ENCODE measurements at places on chromosomes 7 and 10.

GRCh38 chr7:46239846-46240245, 318.8 kb upstream of the IGFBP3 start:
- no peak for DNase-seq

DNA sequence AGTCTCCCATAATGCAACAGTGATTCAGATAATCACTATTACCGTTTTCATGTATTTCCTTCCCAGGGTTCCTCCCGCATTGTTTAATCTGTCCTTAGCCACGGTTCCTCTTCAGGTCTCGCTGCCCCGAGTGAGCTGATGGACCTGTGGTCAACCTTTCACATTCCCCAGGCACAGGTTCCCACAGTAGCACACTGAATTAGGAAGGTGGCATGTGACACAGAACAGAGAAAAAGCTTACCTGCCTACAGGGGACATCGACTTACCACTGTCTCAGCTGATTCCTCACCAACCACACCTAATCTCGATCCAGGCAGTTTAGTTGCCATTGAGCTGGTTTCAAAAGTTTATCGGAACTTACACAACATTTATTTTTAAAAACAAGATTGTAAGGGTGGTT, 72.2 kb downstream of the MTURN start:
- no peak for DNase-seq

DNA sequence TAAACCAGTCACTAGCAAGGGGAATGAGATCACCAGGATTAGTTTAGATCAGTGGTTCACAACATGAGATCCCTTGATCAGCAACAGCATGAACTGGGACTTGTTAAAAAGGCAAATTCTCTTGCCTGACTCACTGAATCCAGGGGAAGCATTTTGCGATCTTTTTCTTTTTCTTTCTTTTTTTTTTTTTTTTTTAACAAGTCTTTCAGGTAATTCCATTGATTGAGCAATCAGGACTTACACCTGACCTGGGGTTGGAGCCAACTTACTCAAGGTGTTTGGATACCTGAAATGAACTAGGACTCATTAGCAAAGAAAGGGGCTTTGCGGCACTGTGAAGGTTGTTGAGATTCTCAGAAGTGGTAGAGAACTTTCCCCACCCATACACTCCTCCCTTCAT, 47.1 kb upstream of the PRR15 start:
- no peak for DNase-seq

DNA sequence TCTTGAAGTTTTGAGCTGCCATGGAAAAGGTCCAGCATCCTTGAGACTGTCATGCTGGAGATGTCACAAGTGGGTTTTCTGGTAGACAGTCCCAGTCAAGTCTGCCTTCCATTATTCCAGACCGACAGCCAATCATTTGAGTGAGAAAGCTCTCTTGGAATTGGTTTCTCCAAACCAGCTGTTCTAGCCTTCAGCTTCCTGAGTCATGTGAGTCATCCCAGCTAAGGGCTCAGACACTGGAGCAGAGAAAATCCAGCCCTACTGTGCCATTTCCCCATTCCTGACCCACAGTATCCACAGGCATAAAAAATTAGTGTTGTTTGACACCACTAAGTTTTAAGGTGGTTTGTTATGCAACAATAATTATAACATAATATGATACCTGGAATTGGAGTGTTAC, 219.0 kb downstream of the ADRA2A start:
- no peak for DNase-seq

DNA sequence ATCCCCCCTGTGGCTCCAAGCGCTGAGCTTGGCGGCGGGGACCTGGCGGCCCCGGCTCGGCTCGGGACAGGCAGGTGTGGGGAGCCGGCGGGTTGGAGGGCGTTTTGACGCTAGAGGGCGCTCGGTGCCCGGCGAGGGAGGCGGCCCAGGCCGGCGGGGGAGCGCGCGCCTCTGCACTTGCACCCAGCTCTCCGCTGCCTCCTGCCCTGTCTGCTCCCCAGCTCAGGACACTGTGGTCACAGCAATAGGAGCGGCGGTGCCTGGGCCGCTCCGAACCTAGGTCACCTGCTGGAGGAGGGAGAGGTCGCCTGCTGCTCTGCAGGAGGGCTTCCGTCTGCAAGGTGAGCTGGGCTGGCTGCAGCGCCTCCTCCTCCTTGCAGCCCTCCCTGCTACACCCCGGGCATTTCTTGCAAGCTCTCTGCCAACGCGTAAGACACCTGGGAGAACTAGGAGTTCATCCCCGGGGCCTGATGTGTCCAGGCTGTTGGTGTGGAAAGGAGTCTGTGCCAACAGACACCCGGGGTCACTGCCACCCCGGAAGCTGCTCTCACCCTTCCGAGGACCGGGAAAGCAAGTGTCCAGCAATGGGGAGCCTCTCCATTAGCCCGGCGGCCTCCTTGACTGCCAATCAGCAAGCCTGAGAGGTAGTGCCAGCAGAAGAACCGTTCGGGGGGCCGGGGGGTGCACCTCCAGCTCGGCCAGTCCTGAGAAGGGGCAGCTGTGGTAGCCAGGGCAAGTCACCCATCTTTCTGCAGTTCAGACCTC, 620.4 kb downstream of the GALNT17 start:
- DNase-seq: no peak

DNA sequence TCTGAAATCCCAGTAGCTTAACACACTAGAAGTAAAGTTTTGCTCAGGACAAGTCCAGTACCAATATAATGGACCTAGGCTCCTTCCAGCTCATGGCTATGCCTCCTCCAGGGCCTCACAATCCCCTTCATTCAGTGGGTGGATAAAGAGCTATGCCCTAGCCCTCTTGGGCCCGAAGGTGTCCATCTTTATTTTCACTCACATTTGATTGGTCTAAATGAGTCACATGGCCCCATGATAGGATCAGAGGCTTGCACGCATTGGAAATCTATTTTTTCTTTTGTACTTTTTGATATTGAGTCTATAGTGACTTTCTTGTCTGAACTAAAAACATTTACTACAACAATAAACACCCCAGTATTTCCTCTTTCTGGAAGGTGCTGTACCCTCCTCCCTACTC, 202.6 kb upstream of the CTBP2 start:
- no peak for DNase-seq

DNA sequence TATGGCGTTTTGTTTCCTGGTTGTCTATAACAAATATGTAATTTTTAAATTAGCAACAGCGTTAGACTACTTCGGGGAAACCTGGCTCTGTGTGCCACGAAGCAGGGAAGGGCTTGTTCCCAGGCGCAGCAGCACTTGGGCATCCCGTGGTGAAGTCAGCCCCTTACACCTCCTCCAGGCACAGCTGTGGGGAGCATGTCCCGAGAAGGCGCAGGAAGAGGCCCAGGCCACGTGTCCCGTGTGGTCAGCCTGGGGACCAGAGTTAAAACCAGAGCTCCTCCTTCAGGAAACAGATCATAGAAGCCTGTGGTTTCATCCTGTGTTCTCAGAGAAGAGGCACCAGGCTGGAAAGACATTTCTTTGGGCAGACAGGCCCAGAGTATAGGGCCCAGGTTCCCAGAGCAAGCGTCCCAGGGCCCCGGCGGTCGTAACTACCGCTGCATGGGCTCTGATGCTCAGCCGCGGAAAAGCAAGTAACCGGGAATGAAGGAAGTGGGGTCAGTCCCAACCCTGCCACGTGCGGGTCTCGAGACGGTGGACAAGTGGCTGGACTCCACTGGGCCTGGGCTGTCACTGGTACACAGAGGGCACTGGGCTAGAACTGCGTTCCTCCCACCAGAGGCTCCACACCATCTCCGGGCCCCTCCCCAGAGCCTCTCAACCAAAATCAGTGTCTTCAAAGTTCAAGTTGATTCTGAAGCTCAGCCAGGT, 7.1 kb downstream of the NUDT1 start:
- no peak for DNase-seq

- DNase-seq: no peak
Observed at GRCh38 chr10:43862756-43863155, 214.1 kb upstream of the ZNF32 start.

DNA sequence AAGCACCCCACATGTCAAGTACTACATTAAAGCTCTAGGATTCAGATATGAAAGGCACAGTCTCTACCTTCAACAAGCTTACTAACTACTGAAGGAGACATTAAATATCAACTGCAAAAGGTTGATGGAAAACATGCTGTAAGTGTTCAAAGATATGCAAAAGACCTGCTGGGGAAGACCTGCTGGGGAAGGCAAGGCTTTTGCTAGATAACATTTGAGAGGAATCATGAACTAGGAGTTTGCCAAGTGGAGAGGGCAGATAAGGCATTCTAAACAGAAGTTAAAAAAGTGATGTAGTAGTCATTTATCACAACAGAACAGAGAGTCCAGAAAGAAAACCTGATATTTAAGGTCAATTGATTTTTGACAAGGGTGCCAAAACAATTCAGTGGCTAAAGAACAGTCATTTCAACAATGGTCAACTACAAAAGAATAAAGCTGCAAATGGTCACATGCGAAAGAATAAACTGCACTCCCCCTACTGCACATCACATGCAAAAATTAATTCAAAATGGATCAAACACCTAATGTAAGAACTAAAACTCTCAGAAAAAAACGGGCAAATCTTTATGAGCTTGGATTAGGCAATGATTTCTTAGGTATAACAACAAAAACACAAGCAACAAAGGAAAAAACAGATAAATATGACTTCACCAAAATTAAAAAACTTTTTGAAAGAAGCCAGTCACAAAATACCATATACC, 23.0 kb upstream of the MSS51 start:
- DNase-seq: no peak

DNA sequence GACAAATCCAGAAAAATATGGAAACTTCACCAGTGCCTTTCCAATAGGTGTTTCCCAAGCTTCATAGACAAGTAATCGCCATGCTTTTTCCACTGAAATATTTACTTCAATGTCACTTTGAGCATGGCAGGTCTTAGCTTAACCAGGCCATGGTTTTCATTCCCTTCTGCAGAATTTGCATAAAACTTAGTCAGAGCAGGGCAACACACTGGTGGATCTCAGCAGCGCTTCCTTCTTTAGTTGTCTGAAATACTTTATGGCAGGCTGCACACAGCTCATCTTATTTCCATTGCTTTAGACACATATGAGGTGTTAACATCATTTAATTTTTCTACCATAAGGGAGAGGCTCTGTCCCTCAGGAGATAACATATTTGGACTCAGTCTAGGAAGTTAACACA, 102.9 kb upstream of the AHR start:
- DNase-seq: no peak

Data from NCI-H1048 (cell line).